ENCODE measurements at places on chromosomes 2 and 18.

- DNase-seq: no peak
Observed at GRCh38 chr18:10351858-10352257, 102.6 kb upstream of the APCDD1 start.

- no peak for DNase-seq
Observed at GRCh38 chr2:205024822-205025518, 479.7 kb downstream of the PARD3B start.

DNA sequence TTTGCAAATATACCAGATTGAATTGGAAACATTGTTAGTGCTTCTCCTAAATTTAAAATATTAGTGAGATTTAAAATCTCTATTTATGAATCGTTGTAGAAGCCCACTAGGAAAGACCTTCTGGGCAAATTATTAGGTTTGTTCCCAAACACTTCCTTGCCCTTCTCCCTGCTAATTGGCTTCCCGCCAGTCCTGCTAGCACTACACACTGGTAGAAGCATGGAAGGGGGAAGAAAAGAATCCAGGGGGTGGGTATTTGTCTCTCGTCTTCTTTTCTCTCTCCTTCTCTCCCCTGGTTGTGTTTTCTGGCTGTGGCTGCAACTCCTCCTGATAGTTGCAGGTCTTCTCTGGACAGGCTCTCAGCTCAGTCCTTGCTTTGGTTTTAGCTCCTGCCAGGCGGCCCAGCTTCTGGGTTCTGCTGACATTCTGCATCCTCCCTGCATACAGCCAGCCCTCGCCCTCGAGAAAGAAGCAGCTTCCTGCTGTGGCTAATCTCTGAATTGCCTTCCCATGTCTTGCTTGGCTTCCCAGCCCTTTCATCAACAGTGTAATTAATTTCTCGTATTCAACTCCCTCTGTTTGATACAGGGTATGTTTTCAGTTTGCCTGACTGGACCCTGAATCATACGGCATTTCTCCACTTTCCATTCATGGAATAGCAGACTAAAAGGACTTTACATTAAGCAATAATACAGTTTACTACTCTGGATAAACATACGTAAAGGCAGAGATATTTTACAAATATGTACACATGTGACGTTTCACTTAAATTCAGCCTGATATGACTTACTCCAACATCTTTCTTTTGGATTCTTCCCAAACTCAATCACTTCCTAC, 6.9 kb upstream of the PARD3B start:
- no peak for DNase-seq

DNA sequence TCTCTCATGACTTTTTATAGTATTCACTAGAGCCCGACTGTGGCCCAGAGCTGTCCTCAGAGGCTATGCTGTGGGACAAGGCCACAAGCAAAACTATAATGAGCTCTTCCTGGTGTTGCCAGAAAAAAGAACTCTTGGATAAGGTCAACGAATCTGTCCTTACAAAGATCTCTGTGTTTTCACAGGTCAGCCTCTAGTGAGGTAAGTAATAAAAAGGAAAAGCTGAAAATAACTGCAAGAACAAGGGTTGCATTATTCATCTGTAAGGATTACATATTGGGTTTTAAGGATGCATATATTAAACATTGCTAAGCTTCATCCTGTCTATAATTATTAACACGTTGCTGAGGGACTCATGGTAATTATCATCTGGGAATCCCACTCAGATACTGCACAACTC, 62.8 kb upstream of the ATL2 start:
- no peak for DNase-seq

DNA sequence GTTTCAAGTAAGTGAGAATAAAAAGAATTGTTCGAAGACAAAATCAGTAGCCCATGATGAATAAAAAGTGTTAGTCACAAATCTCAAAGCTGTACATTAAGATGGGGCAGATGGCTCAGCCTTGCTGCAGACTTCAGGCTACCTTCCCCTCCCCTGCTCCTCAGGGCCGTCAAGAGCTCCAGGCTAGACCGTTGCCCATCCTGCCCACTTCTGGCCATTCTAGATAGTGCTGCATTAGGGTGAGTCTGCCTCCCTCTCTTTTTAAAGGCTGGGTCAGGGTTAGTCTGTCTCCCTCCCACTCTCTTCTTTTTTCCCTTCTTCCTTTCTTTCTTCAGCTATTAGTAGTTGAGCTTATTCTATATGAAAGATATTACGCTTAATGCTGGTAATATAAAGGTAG, 86.0 kb downstream of the MAPRE2 start:
- no peak for DNase-seq

DNA sequence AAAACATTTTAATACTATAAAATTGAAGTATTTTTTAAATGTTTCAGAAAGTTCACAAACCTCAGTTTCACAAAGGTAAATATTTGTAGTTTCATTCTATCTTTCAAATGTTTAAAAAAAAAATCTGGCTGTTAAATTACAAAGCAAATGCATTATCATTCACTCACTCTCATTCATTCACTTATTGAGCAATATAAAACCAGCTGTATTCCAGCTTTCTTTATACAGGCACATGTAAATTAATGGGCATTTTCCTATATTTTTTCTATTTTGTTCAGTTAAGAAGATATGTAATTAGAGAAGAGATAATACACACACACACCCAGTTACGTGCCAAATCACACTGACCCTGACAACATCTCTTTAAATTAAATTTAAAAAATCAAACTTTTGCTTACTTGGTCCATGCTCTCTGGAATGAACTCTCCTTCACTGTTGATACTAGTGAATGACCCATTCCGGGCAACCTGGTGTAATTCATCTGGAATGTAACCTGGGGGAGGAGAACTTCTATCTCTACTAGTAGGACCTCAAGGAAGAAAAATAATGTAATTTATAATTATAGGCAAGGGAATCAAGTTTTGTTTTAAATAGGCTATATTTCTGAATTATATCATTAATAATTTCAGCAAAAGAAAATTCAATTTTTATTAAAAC, 32.5 kb upstream of the ERCC3 start:
- no peak for DNase-seq

- no peak for DNase-seq
Observed at GRCh38 chr2:27875089-27875881, 14.9 kb downstream of the RBKS start.

GRCh38 chr2:217966423-217967070, 36.2 kb downstream of the TNS1 start:
- DNase-seq: no peak

- no peak for DNase-seq
Observed at GRCh38 chr18:79625924-79626561, 53.6 kb upstream of the CTDP1 start.

DNA sequence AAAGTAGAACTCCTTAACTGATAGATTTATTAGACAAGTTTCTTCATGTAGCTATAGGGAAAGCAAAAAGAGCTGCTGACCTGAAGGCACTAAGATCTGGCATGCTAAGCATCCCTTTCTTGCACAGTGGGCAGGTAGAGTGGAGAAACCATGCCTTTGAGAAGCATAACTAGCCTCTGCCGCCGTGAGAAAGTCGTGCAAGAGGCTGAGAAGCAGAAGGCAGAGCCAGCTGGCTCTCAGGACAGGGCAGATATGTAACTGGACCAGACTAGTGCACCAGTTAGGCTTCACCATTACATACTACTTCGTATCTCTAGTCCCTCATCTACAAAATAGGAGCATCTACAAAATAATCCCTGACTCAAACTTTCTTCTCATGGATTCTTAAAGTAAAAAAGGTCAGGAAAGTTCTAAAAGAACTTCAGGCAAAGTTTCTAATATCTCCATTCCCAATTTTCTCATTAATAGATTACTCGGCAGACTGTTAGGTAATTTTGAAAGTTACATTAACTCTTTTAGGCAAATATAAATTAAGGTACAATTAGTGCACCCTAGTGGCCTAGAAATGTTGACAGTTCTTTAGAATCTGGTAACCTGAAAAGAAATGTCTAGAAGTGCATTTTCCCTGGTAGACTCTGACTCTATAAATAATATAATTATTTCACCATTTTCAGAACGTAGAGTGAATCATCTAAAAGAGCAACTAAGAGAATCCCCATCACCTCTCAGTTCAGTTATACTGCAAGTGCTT, 10.3 kb downstream of the ERBB4 start:
- no peak for DNase-seq

- DNase-seq: no peak
Observed at GRCh38 chr18:36034299-36034895, 33.0 kb downstream of the RPRD1A start.

DNA sequence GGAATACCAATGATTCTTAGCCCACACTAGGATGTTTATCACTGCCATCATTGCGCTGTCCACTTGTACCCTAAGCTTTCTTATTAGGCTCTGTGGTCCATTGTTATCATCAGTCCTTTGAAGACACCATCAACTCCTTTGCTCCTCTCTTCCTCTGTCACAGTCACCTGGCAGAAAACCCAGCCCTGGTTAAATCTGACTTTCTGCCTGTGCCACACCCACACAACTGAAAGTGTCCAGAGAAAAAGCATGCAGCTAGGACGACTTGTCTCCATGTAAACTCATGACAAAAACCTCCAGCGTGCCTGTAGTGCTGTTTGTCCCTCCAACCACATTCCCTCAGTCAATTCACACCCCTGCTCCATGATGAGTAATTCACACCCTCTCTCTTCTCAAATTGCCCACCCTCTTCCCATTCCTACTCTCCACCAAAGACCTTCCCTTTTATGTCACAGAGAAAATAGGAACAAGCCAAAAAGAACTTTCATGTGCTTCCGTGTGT, 297.4 kb upstream of the MGAT5 start:
- DNase-seq: no peak

- DNase-seq: no peak
Observed at GRCh38 chr18:79322441-79322840, 73.3 kb upstream of the NFATC1 start.

DNA sequence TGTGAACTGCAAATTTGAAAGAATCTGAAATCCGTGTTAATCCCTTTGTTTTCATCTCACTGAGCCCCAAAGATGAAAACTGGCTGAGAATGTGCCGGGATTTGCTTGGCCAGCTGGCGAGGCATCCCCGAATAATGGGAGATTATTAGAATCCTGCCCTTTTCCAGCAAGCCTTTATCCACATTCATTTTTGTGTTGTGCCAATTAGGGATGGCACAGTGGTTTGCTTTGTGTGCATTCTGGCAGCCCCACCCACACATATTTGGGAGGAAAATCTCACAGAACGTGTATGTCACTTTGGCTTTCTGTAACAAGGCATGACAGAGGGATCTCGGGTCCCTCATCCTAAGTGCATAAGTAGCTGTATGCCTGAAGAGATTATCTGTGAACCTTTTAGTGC, 405.8 kb upstream of the FAM98A start:
- DNase-seq: no peak

DNA sequence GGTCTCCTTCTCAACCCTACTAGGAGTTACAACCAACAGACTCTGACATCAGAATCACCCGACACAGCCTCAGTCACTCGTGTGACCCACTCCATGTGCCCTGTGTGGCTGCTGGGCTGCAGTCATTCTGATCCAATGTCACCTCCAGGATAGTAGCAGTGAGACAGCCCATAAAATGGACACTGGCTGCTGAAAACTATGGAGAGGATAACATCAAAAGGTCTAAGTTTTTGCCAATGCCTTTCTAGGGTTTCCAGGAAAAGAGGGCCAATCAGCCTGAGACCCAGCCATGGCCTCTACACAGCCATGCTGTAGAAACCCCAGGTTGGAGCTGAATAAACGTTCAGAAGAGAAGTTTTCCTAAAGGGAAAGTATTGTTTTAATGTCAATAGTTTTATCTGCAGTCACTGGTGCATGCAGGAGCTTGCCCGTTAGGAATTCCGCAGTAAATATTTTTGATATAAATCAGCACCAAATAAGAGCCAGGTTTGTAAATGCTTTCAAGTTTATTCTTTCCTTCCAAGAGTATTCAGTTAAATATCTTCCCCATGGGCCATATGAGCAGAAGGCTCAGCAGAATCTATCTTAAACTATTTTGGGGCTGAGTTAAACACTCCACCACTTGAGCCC, 92.2 kb upstream of the PID1 start:
- no peak for DNase-seq

DNA sequence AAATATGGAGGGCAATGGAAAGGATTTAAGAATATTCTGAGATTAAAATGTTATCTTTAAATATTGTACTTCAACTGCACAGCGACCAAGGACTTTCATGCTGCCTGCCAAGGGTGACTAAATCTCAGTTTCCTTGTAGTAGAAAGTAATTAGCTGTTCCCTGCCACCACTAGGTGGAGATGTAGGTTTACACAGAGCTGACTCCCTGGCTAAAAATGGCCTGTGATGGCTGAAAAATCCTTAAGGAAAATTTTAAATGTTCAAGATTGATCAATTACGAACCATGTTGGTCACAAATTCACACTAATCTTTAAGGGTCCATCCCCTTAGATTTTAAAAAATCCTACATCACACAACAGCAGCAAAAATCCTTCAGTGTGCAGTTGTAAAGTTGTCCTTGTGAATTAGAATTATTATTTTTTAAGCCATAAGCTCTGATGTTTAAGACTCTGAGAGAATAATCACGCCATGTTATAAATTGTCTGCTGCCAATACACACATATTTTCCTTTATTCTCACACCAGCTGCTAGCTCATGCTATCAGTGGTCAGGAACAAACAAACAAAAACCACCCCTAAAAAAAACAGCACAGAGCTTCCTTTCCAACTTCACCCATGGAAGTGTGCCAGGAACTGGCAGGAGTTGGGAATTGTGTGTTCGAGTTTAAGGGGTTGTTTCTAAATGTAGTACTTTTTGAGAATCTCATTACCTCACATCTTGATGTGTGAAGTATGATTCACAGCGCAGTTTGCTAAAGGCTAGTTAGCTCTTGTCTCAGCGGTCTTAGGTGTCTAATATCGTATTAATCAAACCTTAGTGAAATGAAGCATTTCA, 399.8 kb downstream of the TMEM182 start:
- DNase-seq: no peak

- no peak for DNase-seq
Observed at GRCh38 chr2:73291461-73292315, 1.7 kb downstream of the EGR4 start.

- no peak for DNase-seq
Observed at GRCh38 chr2:239942090-239942489, 83.1 kb downstream of the NDUFA10 start.

DNA sequence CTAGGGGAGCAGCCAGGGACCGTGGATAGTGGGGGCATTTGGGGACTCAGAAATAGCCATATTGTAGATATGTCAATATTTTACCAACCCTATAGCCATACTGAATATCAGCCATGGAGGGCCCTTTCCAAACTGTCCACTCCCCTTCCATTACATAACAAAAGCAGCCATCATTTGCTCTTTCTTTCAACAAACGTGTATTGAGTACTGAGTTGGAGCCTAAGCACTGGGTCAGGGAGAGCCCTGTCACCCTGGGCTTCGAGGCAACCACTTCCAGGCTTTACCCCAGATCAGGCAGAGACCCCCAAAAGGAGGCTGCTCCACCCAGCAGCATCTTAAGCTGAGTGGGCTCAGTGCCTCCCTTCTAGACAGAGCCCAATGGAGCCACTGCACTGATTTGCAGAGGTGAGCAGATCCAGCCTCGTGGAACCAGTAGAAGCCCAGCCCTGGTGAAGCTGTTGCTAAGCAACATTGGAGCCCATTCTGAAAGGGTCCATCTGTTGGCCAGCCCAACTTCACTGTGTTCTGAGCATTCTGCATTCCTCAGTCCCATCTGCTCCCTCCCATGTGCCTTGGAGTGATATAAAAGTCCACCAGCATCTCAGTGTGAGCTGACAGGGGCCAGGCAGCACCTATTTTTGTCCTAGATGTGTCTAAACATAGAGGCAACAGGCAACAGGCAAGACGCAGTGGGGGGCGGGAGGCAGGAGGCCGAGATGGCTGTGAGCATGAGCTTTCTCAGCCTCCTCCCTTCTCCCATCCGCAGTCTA, 112.1 kb downstream of the PLB1 start:
- DNase-seq: no peak
